Heart left ventricle (tissue), 16 donors: ENCODE measurements at places on chromosomes 7 and 10. TPM values are rescaled to one million over a fixed set of nuclear protein-coding genes. Genes with fewer than 3 reads are reported as not detected.

DNA sequence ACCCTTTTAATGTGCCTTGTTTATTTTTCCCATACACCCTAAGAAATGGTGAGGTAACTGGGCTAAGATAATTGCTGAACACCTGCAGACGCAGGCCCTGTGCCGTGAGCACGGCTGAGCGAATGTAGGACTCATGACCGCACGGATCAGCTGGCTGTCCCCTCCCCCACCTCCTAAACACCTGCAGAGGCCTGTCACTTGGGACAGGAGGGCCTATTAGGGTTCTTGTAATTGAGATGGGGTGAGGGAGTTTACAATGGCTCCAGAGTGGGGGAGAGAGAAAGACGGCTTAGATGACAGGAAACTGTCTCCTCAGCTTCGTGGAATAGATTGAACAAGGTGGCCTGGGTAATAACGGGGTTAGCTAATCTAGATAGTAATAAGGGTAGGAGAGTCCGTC is 291.7 kb upstream of the HABP2 start:
- no peak for DNase-seq

DNA sequence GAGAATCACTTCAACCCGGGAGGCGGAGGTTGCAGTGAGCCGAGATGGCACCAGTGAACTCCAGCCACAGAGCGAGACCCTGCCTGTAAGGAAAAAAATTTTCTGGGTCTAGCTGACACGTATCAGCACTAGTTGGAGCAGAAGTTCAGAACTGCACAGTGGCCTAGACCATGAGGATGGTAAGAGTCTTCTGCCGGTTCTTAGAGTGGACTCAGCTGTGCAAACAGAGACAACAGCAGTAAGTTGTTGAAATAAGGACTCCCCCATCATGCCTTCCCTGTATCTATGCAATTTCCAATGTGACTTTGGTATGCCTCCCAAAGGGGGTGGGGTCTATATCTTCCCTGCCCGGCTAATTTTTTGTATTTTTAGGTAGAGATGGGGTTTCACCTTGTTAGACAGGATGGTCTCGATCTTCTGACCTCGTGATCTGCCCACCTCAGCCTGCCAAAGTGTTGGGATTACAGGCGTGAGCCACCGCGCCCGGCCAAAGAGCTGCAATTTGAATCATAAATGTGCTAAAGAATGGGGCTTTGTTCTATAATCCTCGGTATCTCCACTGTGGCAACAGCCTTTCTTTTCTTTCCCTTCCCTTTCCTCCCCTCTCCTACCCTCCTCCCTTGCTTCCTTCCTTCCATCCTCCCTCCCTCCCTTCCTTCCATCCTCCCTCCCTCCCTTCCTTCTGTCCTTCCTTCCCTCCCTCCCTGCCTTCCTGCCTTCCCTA is 14.5 kb upstream of the RNF216 start:
- no peak for DNase-seq

DNA sequence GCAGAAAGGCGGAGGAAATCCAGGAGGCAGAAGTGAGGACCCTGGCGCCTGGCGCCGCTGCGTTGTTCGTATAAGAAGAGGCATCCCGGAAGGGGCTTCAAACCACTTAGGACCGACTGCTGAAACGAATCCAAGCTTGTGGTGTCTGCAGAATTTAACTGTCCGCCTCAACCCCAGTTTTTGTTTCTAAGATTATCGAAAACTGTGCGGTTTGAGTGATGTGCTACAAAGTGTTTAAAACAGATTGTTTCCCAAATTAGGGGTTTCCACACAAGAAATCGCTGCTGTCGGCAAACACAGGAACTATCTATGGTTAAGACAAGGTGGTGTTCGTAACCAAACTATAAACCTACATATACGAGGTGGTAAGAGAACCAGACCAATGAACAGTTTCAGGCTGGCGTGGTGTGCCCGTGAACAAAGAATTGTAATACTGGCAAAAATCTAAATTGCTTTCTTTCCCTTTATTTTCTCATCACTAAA is 835 bp upstream of the DGKI start:
- no peak for DNase-seq

DNA sequence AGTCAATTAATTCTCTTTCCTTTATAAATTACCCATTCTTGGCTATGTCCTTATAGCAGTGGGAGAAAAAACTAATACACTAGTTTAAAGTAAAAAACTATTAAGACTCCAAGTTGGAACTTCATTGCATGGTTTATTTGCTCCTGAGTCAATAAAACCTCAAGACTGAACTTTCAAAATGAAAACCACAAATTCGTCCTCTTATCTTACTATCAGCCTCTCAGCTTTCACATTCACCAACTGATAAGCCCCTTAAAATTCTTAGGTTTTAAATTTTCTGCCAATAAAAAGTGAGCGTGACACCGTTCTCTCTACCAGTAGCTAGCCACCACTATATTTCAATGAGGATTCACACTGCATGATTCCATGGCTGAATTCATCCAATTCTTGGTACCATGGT is 346.4 kb upstream of the NPSR1 start:
- DNase-seq, result no peak

DNA sequence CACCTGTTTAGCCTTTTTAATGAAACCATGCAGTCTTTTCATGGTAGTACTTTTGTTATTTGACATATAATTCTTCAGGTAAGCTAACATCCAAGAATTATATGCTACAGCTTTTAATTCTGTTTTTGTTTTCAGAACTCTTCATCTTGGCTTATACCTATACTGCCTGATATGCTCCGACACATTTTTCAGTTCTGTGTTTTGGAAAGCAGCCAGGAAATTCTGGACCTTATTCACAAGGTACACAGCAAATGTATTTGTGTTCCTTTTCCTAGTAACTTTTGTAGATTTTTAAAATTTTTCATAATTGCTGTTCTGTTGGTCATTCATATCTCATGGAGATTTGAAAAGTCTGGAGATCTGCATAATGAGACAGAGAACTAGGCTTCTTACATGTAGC is 56.7 kb downstream of the BTAF1 start:
- no peak for DNase-seq

- DNase-seq, result peak; percentile 91
These were observed 631.1 kb upstream of the MBL2 start for GRCh38 chr10:53403688-53404087.

DNA sequence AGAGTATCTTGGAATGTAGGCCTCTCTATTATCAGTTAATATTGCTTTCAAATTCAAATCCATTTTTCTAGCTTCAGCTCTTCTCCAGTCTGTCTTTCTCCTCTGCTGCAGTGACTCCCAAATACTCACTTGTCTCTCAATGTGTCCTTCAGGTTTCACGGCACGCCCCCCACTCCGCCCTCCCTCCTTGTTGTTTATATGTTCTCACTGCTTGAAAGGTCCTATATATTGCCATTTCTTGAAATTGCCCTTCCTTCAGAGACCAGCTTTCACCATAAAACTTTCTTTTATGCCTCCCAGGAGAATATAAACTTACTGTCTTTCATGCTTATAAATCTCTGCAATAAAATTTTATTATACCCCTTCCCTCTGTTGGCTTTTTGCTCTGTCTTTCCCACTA is 668.2 kb downstream of the CCSER2 start:
- no peak for DNase-seq

DNA sequence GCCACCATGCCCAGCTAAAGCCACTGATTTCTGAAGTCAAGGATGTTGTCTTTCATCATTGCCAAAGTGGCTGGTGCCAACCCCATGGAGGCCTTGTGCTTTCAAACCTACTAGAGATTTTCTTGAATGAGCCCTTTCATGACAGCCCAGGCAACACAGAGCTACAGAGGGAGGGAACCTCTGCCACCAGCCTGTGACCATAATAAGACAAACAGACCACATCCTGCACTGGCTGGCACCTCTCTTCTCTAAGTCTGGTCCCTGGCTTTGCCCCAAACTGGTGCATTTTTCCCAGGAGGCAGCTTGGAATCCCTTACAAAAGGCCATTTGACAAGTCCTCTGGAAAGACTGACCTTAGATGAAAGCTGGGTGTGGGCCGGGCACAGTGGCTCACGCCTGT is 348.8 kb downstream of the GALNT17 start:
- no peak for DNase-seq

GRCh38 chr10:2079603-2080078 is 342.3 kb upstream of the ADARB2 start:
- no peak for DNase-seq

GRCh38 chr7:130352194-130353074 is 7.8 kb downstream of the CPA5 start:
- no peak for DNase-seq

- peak; percentile 55 for DNase-seq
These were observed 11.3 kb downstream of the CPA2 start for GRCh38 chr7:130277763-130278643.

- no peak for DNase-seq
These were observed 66.6 kb downstream of the CUBN start for GRCh38 chr10:17062955-17063484.

DNA sequence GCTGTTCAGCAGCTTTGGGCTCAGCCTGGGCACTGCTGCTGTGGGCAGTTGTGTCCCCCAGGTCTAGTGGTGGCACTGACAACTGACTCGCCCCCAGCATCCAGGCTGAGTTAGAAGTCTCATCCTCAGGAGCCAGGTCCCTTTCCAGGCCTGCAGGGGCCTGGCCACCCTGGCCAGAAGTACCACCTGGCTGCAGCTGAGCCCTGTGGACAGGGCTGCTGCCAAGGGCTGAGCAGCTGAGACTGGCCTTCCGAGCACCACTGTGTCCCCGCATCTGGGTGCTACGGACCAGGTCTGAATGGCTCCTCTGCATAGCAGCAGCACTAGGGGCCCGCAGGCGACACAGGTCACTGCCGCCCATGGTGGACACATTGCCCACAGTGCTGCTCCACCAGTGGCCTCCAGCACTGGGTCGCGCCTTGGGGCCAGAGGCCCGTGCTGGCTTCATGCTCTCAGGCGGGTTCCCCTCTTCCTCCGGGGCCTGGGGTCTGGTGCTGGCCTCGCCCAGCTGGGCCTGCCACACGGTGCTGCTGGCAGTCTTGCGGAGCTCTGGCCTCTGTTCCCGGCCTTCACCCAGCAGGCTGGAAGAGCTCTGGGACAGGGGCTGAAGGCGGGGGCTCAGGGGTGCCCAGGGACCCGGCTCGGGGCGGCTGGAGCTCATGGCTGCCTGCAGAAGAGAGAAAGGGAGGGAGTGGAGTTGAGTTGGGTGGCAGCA is 6.2 kb downstream of the GPRIN2 start:
- DNase-seq, result peak; percentile 19

GRCh38 chr10:70122742-70123141 is 9.9 kb downstream of the AIFM2 start:
- no peak for DNase-seq

- no peak for DNase-seq
These were observed 10.9 kb upstream of the KCNMA1 start for GRCh38 chr10:77648472-77648871.

DNA sequence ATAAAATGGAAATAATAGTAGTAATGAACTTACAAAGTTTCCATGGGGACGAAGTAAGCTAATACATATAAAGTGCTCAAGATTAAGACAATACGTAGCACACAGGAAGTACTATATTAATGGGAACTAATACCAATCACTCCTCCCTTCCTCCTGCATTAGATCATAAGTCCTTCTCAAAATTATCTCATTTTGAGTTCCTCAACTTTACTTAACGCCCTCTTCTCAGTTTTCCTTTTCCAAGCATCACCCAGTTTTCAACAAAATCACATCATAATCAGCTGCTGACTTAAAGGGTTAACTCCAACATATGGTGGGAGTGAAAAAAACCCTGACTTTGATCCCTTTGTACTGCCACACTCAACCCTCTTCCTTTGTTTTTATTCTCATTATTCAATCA is 24.4 kb downstream of the JMJD1C start:
- DNase-seq, result no peak

- DNase-seq, result no peak
These were observed 1396.5 kb upstream of the CELF2 start for GRCh38 chr10:9621216-9621615.

- no peak for DNase-seq
These were observed 18.9 kb upstream of the AGFG2 start for GRCh38 chr7:100520138-100520537.

GRCh38 chr10:16816171-16816570 is 1.1 kb downstream of the RSU1 start:
- no peak for DNase-seq

DNA sequence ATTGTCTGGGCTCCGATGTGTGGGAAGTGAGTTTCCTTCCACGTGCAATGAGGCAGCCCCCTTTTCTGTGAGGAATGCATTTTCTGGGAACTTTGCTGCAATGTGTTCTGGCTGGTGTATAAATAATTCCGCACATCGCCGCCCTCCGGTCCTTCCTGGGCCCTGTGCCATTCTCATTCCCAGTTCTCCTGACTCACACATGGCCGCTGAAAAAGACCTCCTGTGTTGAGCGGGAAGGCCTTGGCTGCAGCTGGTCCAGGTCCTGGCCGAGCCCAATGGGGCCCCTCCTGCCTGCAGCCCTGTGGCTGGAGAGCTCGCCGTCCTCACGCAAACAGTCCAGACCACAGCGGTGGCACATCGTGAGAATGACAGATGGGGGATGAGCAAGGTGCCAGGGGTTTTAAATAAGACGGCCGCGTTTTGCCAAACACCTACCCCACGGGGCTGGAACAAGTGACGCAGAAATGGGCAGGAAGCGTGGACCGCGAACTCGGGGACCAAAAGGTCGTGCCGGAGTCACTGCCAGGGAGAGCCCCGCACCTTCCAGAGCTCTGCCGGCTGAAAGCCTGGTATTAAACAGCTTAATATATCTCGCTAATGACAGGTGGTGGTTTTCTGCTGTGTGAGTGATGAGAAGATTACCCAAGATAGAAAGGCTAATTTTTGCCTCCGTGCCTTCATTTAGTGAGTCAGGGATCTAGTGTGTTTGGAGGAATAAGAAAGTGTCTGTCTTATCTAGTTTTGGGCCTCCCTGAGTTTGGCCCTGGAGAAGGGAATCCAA is 37.0 kb downstream of the FAM20C start:
- peak; percentile 87 for DNase-seq

GRCh38 chr10:47415520-47416304 is 31.6 kb upstream of the ZNF488 start:
- no peak for DNase-seq

DNA sequence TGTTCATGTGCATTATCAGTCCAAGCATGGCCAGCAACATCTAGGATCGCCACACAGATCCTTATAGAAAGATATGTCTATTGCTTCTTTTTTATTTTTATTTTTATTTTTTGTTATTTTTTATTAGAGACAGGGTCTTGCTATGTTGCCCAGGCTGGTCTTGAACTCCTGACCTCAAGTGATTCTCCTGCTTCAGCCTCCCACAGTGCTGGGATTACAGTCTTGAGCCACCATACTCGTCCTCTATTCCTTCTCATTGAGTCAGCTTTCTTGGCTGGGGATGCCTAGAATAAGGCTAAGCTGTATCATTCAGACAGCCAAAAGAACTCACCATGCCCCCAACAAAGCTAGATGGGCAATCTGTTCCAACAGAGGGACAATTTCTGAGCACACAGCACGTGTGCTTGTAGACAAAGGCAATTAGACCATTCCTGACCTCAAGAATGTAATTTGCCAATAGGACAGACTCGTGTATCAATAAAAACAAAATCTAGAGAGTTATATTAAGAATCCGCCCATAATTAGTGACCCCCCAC is 264.0 kb upstream of the NEBL start:
- DNase-seq, result no peak

The TUBAL3 gene
- 0.22 TPM for polyA plus RNA-seq

The MRPS17 gene
- 17.6 TPM for polyA plus RNA-seq

The GRID2IP gene
- 0.01 TPM for polyA plus RNA-seq

The ACBD7 gene
- not detected for polyA plus RNA-seq

The NPY4R2 gene
- polyA plus RNA-seq, result not detected

The DNAJC2 gene
- 24.5 TPM for polyA plus RNA-seq

The SLC39A12 gene
- polyA plus RNA-seq, result not detected

The TEX36 gene
- not detected for polyA plus RNA-seq

The STEAP2 gene
- 1.4 TPM for polyA plus RNA-seq

The GIMAP8 gene
- polyA plus RNA-seq, result 11.7 TPM

The HHEX gene
- 3.5 TPM for polyA plus RNA-seq
